ENCODE measurements at places on chromosomes 5 and 9. TPM values are rescaled to one million over a fixed set of nuclear protein-coding genes. Genes with fewer than 3 reads are reported as not detected.

- DNase-seq = no peak
These were observed 70.5 kb downstream of the GTF3C4 start for GRCh38 chr9:132740526-132741309.

DNA sequence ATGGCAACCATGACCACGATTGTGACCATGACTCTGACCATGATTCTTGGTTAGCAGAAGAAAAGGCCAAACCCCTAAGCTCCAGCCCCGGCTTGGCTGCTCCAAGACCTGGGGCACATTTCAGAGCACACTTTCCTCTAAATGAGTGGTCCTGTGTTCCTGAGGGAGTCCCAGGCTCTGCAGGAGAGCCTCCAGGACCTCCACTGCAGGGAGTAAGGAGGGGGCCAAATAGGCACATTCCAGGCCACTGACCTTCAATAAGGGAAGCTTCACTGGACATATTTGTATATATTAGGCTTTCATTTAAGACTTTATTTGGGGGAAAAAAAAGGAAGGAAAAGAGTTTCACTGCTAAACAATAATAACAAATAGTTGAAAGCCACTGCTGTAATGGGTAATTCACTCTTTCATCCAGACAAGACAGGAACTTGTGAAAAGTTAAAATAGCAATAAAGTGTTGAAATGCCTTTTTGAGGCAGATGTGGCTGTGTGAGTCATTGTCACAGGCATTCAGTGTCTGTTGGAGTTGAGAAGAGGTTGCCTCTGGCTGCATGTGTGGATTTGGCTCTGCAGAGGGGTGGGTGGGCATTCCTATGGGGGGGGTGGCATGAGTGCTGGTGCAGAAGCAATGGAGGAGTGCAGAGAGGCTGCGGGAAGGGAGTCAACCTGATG is 63.9 kb upstream of the TGFBR1 start:
- DNase-seq = no peak

DNA sequence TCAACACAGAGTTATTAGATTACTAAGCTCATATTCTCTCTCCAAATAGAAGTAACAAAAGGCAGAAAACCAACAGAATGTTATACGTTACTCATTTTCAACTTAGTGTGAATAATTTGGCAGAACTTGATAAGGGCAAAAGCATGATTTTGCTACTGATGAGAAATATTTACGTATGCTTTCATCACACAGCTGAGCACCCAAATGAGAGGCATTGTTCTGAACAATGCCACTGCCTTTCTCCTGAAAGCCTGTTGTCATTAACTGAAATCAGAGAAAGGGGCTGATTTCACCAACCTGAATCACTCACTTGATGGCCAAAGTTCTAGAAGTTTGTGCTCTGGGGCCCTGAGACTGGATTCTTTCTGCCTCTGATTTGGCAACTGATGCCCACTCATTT is 367.5 kb upstream of the PTGER4 start:
- no peak for DNase-seq

DNA sequence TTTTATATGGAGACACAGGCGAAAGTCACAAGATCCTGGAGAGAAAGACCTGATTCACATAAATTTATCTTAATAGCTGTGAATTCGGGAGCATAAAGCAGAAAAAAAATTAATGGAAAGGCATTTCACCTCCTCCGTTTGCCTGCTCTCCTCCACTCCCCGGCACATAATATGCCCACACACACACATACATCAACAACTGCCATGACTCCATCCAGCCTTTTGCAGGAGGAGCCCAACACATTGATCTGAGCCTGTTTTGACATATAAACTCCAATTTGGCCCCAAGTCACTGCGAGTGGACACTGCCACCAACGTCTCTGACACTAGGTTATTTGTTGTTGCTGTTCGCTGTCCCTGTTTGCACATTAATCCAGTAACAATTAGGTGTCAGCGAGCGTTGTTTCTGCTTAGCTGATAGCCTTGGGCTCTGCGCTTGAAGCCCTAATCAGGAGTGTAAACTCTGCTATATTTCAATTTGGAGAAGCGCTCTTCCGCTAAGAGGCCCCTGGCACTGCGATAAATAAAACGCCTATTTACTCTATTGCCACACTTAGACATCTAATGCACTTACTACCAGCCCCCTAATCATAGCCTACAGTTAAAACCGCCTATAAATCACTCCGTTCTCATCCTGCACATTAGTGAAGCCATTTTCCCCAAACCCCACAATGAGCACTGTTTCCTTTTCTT is 195.8 kb upstream of the TBCA start:
- DNase-seq = no peak

- DNase-seq = no peak
These were observed 33.9 kb downstream of the HABP4 start for GRCh38 chr9:96483733-96484390.

DNA sequence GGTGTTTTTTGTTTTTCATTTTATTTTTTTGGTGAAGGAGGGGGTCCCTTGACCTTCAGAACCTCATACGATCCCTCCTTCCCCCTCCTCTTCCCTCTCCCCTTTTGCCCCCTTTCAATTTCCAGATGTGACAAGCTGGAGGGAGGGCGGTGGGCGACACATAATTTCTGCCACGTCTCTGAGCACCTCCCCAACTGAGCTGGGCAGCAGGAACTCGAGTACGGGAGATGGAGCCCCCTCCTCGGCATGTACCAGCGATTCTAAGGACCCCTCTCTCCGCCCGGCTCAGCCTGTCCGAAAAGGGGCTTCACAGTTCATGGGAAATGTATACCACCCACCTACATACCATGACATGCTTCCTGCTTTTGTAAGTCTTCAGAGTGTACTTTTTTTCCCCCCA is 52.4 kb downstream of the PRRC2B start:
- DNase-seq = no peak

GRCh38 chr5:154421868-154422267 is 23.9 kb upstream of the SAP30L start:
- DNase-seq = no peak

- no peak for DNase-seq
These were observed 7.5 kb downstream of the NR2F1 start for GRCh38 chr5:93590493-93590892.

- peak; percentile 88 for DNase-seq
These were observed 714 bp upstream of the ZNF608 start for GRCh38 chr5:124746916-124747790.

DNA sequence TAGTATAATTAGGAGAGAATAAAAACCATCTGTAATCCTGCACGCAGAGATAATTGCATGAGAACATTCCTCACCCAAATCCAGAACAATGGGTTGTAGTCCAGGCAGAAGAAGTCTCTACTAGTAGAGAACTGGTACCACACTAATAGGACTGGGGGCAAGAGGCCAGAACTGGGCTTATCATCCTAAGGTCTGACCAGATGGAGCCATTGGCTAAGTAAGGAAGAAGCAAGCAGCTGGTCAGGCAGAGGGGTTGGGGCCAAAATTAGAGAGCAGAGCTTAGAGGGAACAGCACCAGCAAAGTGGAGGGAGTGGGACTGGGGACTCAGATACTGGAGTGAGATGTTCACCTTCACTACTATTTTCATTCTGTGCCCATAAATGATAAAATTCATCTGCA is 35.4 kb upstream of the MAP1B start:
- DNase-seq = no peak

GRCh38 chr9:128191406-128192046 is at the start of gene CIZ1:
Gene CIZ1 (minus strand): TSS chr9:128191572. CDS start chr9:128190857, 715 bp downstream.
- no peak for DNase-seq

DNA sequence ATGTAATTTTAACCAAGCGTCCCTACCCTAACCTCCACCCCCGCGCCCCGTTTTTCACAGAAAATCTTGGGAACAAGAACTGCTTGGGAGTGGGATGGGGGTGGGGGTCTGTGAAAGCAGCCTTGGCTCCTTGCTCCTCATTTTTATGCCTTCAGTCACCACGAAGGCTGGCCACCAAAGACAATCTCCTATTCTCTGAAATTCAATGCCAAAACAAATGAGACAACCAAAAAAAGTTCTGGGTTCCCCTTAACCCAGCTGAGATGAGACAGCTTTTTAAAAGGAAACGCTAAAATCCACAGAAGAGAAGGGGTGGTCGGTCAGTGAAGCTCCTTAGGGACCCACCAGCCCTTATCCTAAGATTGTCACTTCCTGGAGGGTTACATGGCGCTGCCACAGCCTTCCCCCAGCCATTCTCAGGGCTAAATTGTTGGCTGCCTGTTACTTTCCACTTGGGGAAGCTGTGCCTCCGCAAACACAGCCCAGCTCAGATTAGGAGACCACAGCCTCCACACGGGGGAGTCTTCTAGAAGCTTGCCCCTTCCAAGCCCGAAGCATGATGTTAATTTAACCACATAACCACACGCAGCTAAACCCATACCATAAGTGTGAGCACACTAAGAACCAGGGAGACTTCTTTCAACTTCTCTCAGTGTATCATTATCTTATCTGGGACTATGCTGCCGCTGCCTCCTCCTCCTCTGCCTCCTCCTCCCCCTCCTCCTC is 136.3 kb downstream of the FOXD1 start:
- DNase-seq = no peak

SLU7 gene
- 59.0 TPM for total RNA-seq

FAXDC2 gene
- 0.52 TPM for total RNA-seq

TEK gene
- not detected for total RNA-seq

C5orf63 gene
- total RNA-seq = 4.6 TPM

PLCXD3 gene
- total RNA-seq = 0.46 TPM

CYSRT1 gene
- total RNA-seq = 0.17 TPM

CCL27 gene
- not detected for total RNA-seq

PTGS1 gene
- total RNA-seq = 6.0 TPM

FCHSD1 gene
- 43.1 TPM for total RNA-seq

SPOCK1 gene
- total RNA-seq = 31.4 TPM

ZFAND5 gene
- total RNA-seq = 105 TPM
